ENCODE measurements at places on chromosomes 12 and 14. TPM values are rescaled to one million over a fixed set of nuclear protein-coding genes. Genes with fewer than 3 reads are reported as not detected.

DNA sequence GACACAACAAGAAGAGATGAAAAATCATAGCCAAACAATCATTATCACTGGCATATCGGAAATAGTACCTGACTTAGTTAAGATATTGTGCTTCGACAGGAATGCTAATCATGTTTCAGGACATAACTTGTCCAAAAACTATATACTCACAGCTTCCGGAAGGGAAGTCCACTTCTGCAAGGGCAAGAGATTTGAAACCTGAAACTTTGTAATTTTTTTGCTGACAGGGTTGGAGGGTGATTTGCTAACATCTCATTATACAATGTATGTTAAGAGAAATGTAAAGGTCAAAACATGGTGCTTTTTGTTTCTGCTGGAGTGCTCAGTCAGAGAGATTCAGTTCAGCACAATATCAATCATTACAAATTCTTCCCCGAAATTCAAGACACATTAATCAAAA, 200.3 kb downstream of the CNTN1 start:
- DNase-seq = no peak
- H3K27ac ChIP-seq = no peak overlapping the region
- H3K36me3 ChIP-seq = no peaks in the 10 kb centered on the region
- no peaks in the 10 kb centered on the region for H3K27me3 ChIP-seq
- no peaks in the 10 kb centered on the region for H3K4me1 ChIP-seq

- H3K36me3 ChIP-seq = no peaks in the 10 kb centered on the region
- no peak for DNase-seq
- no peak overlapping the region for H3K27ac ChIP-seq
- H3K27me3 ChIP-seq = no peaks in the 10 kb centered on the region
- H3K4me1 ChIP-seq = no peaks in the 10 kb centered on the region
Measured at GRCh38 chr14:32023540-32023939, 53.6 kb upstream of the ARHGAP5 start.

GRCh38 chr12:30845676-30846075, 80.9 kb upstream of the TSPAN11 start:
- H3K36me3 ChIP-seq = no peaks in the 10 kb centered on the region
- no peaks in the 10 kb centered on the region for H3K4me1 ChIP-seq
- no peak overlapping the region for H3K27ac ChIP-seq
- H3K4me3 ChIP-seq = no peak overlapping the region
- no peak for DNase-seq
- no peaks in the 10 kb centered on the region for H3K27me3 ChIP-seq

- no peak for DNase-seq
- peaks cover 61% of the 10 kb centered on the region for H3K36me3 ChIP-seq
- H3K27me3 ChIP-seq = no peaks in the 10 kb centered on the region
Measured at GRCh38 chr12:56999456-56999855, 6.9 kb downstream of the ZBTB39 start.

GRCh38 chr12:10341892-10342509, 34.3 kb downstream of the KLRD1 start:
- peaks cover 13% of the 10 kb centered on the region for H3K4me1 ChIP-seq
- no peaks in the 10 kb centered on the region for H3K36me3 ChIP-seq
- peak; percentile 29 for DNase-seq
- H3K4me3 ChIP-seq = no peak overlapping the region
- no peaks in the 10 kb centered on the region for H3K27me3 ChIP-seq
- no peak overlapping the region for H3K27ac ChIP-seq

GRCh38 chr14:99899578-99900178, 106.5 kb downstream of the EML1 start:
- no peak overlapping the region for H3K27ac ChIP-seq
- H3K36me3 ChIP-seq = no peaks in the 10 kb centered on the region
- no peaks in the 10 kb centered on the region for H3K4me1 ChIP-seq
- no peak for DNase-seq

DNA sequence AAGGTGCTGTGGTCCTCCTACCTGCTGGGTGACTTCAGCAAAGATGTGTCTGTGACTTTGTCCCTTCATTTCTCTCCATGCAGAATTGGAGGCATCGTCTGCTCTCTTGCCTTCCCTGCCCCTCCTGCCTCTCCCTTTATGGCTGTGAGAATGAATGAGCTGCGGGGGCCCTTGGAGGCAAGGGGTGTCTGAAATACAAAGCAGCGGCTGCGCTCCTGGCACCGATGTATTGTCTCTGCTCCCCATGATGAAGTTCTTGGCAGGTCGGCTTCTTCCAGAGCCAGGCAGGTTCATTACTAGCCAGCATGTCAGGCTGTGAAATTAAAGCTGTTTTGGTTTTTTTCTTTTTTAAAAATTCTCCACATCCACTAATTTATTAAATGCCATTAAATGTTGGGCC, 194.5 kb downstream of the TSPAN9 start:
- H3K27me3 ChIP-seq = peaks cover 14% of the 10 kb centered on the region
- H3K36me3 ChIP-seq = no peaks in the 10 kb centered on the region
- H3K27ac ChIP-seq = no peak overlapping the region

DNA sequence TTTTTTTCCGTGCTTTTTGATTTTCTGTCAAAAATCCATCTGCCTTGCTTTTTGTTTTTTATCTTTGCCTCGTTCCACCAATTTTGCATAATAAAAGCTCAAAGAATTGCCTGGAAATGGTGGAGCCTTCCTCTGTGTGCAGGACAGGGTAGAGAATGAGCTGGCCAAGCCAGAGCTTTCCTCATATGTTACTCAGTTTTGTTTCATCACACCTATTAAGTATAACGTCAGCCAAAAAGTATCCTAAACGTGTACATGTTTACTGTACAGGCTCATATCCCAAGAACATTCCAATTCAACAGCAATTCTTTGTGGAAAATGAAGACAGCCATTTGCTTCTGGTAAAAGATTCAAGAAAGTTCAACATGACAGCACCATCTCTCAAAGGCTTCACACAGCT, 191.2 kb upstream of the LMNTD1 start:
- no peaks in the 10 kb centered on the region for H3K27me3 ChIP-seq
- DNase-seq = no peak
- no peaks in the 10 kb centered on the region for H3K4me1 ChIP-seq
- no peak overlapping the region for H3K27ac ChIP-seq
- no peaks in the 10 kb centered on the region for H3K36me3 ChIP-seq

GRCh38 chr12:57008178-57008577, 1.8 kb upstream of the ZBTB39 start:
- peaks cover under 1% of the 10 kb centered on the region for H3K27me3 ChIP-seq
- H3K36me3 ChIP-seq = peaks cover 15% of the 10 kb centered on the region
- H3K4me1 ChIP-seq = peaks cover 21% of the 10 kb centered on the region
- peak; percentile 22 for DNase-seq
- H3K4me3 ChIP-seq = no peak overlapping the region

- H3K4me1 ChIP-seq = no peaks in the 10 kb centered on the region
- DNase-seq = no peak
- H3K36me3 ChIP-seq = no peaks in the 10 kb centered on the region
- H3K4me3 ChIP-seq = no peak overlapping the region
Measured at GRCh38 chr14:47619392-47619791, 56.0 kb downstream of the MDGA2 start.

Gene GPR135
- polyA plus RNA-seq = 0.05 TPM

Gene ATF7
- 24.4 TPM for polyA plus RNA-seq

Gene SLC5A8
- not detected for polyA plus RNA-seq

Gene CMA1
- not detected for polyA plus RNA-seq

Gene SELPLG
- 247 TPM for polyA plus RNA-seq
